Ovary (tissue), 10 donors: ENCODE measurements at places on chromosomes 1 and 21.

- no peak for DNase-seq
Measured at GRCh38 chr1:176241385-176242015, 34.4 kb upstream of the COP1 start.

DNA sequence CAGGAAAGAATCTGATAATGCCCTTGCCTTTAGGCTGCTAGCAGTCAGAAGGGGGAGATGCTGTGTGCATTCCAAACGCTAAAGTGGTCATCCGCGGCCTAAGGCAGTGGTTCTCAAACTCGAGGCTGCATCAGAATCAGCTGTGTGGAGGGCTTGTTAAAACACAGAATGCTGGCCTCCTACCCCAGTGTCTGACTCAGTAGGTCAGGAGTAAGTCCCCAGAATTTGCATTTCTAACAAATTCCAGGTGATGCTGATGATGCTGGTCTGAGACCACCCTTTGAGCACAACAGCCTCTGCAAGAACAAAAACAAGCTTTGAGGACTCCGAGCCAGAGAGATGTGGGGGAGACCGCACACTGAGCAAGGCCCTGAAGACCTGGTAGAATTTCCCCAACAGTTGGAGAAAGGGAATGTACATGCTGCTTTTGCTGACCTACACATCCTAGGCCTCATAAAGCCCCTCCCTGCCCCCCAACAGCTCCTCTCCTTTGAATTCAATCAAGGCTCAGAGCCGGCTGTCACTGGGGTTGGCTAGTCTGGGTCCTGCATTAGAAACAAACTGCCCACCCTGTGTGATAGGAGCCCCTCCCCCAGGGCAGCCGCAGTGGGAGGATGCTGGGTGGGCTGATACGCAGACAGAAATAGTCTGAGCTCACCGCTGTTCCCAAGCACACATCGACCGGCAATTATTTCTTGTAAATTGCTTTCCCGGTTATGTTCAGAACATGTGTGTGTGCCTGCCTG, 27.1 kb downstream of the SHISAL2A start:
- DNase-seq, result no peak

DNA sequence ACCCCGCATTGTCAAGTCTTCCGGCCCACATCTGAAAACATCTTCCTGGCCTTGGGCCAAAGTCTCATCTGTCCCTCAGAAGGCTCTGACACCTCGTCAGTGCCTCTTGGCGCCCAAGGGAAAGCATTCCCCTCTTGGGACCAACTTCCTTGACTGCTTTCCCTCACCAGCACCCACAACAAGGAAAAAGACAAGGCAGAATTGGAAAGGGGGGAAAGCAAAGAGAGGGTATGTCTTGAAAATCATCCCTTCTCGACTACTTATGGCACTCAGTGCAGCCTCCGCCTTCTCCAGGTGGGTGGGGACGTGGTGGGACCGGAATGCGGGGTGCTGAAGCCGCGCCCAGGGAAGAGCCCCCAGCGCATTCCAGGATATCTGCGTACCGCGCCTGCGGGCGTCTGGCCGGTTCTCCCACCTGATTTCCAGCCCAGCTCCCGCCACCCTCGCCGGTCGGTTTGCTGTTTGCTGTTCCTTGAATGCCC, 554 bp upstream of the SLC39A1 start:
- no peak for DNase-seq

DNA sequence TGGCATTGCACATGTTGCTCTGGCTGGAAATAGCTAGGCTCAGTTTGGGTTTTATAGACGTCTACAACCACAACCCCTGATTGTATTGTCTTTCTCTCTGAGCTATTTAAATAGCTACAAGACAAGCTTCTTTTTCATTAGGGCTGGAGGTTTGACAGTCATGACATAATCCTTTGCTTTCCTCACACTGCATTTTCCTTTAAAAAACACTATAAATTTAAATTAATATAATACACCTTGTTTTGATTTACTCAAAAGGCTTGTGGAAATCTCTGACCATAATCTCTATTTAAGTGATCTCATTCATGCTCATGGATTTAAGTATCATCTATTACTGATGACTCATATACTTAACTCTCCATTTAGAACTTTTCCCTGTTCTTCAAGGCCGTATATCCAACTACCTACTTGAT, 50.4 kb upstream of the PTGFR start:
- DNase-seq, result no peak

DNA sequence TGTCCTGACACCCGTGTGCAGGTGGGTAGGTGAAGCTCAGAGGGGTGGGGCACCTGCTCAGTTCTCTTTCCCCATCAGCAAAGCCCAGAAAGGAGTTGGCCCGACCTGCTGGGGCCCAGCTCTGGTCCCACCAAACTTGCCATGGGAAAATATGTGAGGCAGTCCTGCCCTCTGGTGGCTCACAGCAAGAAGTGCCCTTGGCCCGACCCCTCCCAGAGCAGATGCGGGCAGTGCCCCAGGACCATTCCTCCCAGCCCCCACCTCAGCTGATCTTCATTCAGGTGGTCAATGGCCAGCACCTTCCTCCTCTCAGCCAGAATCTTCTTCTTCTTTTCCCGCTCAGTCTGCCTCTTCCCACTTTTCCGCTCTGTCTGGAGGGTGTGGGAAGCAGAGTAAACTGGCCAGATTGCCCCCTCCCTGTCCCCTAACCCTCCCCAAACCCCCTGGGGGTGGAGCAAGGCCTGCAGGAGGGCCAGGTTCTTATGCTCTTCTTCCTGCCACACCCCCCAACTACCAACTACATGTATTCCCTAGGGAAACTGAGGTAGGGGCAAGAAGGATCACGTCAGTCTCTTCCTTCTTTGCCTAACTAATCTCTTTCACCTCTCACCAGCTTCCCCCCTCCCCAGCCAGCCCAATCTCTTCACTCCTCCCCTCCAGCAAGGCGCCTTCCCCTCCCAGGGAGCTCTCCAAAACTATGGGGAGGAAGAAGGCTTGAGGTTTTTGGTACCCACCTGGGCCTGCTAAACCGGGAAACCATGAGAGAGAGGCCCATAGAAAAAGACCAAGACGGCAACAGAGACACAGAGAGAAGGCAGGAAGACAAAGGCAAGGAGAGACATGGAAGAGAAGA, 15.6 kb downstream of the TNNT2 start:
- DNase-seq, result no peak

GRCh38 chr1:86778569-86779239, 74.3 kb downstream of the SH3GLB1 start:
- no peak for DNase-seq

- DNase-seq, result no peak
Measured at GRCh38 chr1:235861857-235862256, 4.8 kb downstream of the LYST start.

GRCh38 chr1:165858364-165858823, 31.0 kb downstream of the UCK2 start:
- DNase-seq, result no peak

DNA sequence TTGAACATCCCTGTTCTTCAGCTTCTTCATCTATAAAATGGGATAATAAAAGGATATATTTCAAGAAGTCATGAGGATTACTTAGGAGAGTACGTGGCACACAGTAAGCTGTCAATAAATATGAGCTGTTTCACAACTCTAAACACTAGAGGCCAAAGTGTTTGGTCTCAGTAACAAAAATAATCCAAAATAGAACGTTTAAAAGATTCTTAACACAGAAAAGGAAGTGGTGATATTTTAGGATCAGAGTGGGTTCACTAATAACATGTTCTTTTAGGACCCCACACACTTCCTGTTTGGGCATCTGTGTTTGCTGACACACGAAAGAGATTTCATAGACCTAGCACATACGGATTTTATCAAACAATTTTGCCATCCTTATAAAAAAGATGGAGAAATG, 32.9 kb downstream of the TNFSF18 start:
- no peak for DNase-seq

GRCh38 chr1:64050601-64051000, 152.8 kb upstream of the UBE2U start:
- DNase-seq, result no peak

GRCh38 chr1:177305040-177306018, 134.6 kb downstream of the BRINP2 start:
- DNase-seq, result no peak

- no peak for DNase-seq
Measured at GRCh38 chr21:33169359-33169758, 60.4 kb upstream of the IFNAR2 start.

GRCh38 chr1:61079296-61079897, 3.0 kb upstream of the NFIA start:
- no peak for DNase-seq

DNA sequence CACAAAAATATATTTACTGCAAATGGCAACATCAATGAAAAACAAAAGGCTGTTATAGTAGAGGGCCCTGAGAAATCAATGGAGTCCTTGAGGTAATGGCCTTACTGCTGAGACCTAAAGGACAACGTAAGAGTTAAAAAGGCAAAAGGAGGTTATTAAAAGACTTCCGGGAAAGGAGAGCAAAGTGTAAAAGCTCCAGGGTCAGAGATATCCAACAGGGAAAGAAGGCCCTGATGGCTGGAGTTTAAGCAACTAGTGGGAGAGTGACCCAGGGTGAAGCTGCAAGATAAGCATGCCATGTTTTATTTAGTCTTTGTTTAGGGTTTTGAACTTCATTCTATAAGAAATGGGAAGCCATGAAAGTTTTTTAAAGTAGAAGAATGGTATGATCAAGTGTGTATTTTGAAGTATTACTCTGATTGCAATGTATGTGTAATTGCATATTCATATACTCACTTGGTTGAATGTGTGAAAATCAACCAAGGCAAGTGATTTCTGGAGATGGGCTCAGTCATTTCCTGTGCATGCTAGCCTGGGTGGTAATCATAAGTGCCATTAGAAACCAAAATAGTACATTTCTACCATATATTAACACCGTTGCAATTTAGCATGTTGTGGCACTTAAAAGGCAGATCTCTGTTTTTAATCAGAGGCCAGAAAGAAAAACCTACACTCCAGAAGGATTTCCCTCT, 5.3 kb upstream of the DPYD start:
- DNase-seq, result no peak

DNA sequence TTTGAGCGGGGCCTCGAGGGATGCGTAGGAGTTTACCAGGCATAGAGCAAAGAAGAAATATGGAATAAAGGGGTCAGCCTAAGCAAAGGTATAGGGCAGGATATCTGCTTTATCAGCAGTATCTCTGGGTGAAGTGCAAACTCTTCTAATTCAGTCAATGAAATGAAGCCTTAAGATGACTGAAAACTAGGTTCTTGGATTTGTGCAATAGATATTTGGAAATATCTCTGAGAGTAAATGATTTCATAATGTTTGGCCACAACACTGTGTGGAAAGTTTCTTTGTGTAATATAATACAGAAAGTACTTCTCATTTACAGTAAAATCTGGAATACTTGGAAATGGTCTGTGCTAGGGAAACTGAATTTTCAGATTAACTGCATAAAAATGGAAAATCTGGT, 26.1 kb downstream of the KCNJ15 start:
- no peak for DNase-seq

DNA sequence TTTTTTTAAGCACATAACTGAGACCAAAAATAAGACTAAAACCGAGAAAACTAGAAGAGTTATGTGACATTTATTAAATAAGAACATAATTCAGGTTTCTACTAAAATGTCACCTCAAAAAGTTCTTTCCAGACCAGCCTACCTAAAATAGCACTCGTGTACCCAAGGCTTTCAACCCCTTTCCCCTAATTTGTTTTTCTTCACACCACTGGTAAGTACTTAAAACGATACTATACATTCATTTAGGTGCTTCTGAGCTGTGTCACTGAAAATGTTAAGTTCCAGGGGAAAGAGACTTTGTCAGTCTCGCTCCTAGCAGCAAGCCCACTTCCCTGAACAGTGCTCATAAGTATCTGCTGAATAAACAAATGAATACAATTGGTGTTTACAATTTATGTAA, 6.8 kb downstream of the RRAGC start:
- DNase-seq, result no peak

DNA sequence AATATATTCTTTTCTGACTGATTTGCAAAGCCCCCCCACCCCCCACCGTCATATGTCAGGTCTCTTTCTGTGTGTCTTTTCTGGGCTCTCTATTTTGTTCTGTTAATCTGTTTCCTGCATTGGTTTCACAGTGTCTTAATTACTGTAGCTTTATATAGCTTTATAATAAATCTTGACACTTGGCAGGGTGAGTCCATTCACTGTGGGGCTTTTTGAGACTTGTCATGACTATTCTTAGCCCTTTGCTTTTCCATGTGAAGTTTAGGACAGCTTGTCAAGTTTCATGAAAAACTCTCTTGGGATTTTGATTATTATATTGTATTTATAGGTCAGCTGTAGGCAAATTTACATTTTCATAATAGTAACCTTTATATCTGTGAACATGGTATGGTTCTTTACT, 50.4 kb downstream of the MIGA1 start:
- no peak for DNase-seq

- DNase-seq, result no peak
Measured at GRCh38 chr1:143610196-143610595, 361.6 kb downstream of the FAM72C start.

GRCh38 chr1:214793708-214794107, 190.7 kb downstream of the CENPF start:
- no peak for DNase-seq

DNA sequence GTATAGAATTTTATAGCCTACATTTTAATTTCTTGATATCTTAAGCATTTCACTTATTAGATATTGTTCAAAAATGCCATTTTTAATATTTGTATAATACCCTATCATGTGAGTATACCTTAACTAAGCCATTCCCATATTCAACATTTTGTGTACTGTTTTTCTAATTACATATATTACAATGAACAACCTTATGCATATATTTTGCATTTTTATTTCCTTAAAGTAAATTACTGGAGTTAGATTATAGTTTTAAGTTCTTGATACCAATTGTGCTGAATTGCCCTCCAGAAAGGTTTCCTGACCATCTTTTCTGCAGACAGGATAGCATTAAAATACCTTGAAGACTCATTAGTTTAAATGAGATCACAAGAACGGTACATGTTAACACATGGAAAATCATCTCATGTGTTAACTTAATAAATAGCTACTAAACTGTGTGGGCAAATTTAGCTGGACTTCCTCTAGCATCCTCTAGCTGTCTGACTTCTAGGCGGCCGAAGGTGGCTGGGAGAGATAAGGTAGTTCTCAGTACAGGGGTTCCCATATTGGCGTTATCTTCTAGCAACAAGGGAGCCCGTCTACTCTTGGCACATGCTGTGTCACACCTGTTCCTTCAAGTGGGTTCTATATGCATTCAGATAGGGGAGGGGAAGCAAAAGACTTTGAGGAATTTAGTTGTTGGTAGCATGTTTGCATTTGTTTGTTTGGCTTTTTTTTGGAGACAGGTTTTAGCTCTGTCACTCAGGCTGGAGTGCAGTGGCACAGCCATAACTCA, 8.9 kb downstream of the DCLRE1B start:
- DNase-seq, result no peak
